ENCODE measurements at places on chromosomes 16 and 17.

DNA sequence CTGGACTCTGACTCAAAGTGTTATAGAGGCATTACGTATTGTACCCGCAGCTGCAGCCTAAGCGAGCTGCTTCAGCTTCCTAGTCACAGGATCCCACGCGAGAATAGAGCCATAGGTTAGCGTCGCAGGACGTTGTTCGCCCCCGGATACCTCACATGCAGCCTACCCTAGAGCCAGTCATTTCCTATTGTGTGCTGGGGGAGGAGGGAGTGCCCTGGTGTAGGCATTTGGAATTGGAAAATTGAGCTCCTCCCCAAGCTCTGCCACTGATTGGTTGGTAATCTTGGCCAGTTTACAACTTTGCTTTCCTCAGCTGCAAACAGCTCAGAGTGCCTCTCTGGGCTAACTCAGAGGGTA, 530 bp downstream of the NAA60 start:
- DNase-seq = no peak

DNA sequence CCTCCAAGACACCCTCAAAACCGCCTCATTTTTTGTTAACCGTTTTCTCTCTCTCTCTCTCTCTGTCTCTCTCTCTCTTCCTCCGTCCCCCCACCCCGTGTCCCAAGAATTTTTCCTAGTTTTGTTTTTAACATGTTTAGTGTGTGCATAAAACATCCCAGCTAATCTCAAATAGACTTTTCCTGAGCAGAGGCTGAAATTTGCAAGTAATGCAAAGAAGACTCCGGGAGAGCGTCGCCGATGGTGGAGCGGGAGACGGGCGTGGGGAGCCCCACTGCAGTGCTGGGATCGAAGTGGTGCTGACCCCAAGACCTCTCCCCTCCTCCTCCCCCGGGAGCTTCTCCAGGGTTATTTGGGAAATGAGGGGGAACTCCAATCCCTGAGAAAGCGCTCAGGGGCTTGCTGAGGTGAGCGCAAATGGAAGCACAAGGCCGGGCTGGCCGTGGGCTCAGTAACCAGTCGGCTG, 4.7 kb upstream of the DLX4 start:
- no peak for DNase-seq

- peak; percentile 40 for DNase-seq
These were observed 54.0 kb downstream of the CFDP1 start for GRCh38 chr16:75379339-75379738.

DNA sequence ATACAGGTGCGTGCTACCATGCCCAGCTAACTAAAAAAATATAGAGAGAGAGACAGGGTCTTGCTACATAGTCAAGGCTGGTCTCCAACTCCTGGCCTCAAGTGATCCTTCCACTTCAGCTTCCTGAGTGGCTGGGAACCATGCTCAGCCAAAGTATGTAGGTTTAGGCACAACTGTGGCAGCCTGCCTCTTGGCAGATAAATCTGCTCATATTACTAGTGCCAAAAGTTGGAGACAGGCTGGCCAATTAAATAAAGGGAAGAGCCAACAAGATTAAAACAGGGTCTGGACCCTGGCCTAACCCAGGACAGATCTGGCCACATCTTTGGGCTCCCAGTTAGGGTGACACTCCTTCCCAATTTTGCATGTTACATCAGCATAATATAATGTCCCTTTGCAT, 151.7 kb downstream of the CBLN1 start:
- no peak for DNase-seq

GRCh38 chr17:48547808-48548522, 3.1 kb upstream of the HOXB2 start:
- no peak for DNase-seq

DNA sequence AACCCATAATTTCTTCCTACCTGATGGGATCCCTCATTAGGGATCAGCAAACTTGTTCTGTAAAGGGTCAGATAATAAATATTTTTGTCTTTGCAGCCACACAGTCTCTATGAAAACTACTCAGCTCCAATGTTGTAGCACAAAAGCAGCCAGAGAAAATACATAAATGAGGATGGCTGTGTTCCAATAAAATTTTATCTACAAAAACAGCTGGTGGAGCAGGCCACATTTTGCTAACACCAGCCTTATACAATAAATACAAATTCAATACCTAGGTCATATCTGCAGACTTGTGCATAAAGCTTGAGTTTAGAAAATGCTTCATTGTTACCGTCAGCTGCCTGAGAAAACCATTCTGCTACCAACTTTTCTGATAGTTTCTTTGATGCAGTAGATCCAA, 38.4 kb upstream of the INTS2 start:
- no peak for DNase-seq

DNA sequence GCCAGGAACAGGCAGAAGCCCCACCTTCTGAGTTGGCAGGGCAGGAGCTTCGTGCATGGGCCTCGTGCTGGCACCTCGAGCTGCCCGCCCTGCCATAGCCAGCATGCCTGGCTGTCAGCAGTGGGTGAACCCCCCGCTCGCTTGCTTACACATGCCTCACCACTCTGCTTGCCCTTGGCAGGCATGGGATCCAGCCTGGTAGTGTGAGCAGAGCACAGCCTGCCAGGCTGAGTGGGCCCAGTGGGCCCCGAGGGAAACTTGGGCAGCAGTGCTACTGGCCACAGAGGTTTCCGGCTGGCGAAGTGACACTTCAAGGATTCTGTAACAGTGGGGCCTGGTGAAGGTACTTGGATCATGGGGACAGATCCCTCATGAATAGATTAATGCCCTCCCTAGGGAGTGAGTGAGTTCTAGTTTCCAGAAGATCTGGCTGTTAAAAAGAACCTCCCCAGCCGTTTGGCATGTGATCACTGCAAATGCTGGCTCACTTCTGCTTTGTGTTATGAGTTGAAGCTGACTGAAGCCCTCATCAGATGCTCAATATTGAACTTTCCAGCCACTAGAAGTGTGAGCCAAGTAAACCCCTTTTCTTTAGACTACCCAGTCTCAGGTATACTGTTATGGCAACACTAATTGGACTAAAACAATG, 114.7 kb downstream of the BCAS3 start:
- no peak for DNase-seq

DNA sequence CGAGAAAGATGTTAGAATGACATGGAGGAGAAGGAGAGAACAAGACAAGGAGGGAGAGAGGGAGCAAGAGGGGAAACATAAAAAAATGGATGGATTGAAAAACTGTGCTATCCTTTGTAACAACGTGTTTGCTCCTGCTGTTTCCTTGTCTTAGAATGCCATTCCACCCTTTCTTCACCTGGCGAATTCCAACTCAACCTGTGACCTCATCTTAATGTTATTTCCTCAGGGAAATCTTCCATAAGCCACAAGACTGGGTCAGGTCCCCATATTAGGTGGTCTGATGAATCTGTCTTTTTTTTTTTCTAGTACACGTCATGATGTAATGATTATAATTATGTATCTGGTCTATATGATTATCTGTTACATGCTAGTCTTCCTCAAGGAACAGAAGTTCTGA, 195.0 kb upstream of the MAF start:
- no peak for DNase-seq

- DNase-seq = no peak
These were observed 38.5 kb downstream of the PGS1 start for GRCh38 chr17:78416791-78417530.

DNA sequence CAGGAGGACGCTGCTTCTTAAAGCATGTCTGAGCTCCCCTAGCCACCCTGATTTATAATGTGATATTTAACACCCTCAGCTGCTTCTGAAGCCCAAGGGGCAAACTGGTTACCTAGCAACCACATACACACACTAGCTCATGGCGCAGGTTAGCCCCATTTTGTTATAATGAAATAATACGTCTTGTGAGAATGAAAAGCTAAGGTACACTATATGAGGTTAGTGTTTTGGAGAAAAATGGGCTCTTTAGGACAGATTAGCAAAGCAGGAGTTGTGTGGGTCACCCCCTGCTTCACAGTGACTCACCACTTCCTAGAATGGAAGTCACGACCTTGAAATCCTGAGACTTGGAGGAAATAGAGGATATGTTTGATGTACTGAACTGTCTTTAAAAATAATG, 404.8 kb upstream of the HSBP1 start:
- no peak for DNase-seq

DNA sequence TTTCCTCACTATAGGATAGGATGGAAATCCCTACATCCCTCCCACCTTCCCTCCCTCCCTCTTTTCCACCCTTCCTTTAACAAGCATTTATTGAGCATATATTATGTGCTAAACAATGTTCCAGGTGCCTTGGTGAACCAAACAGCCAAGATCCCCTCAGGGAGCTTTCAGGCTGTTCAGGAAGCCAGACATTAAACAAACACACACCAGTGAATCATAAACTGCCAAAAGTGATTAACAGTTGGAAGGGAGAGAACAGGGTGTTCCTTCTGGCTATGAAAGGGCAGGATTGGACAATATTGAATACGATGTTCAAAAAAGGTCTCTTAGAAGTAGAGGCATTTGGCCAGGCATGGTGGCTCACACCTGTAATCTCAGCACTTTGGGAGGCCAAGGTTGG, 22.8 kb upstream of the CNEP1R1 start:
- DNase-seq = no peak

GRCh38 chr16:23055481-23055880, 93.8 kb downstream of the USP31 start:
- no peak for DNase-seq

GRCh38 chr16:28139530-28139929, 72.2 kb downstream of the XPO6 start:
- DNase-seq = no peak

DNA sequence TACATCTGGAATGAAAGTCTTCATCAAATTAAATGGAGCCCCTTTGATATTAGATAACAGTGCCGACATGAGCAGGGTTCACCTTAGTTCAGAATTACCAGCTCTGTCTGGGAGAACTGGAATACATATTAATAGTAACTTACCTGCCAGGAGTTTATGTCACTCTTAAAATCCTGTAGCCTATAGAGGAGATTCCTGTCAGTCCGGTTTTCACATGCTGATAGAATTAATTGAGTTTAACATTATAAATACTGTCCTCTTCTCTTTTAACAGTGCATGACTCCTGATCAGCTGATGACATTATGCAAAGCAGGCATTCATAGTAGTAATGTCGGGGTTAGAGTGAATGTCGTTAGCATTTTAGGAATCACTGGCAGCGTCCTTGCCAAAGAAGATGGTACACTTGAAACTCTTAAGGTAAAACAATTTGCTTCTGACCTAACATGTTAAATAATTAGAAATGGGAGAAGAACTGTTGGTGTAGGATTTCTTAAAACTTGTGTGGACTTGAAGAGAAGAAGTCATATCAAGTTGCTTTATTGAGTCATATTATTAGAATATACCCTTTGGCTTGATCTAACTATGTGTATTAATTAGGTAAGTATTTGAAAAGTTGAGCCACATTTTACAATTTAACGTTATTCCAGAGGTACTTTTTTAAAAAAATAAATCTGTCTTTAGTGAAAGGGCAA, 34.3 kb downstream of the HEATR3 start:
- no peak for DNase-seq

DNA sequence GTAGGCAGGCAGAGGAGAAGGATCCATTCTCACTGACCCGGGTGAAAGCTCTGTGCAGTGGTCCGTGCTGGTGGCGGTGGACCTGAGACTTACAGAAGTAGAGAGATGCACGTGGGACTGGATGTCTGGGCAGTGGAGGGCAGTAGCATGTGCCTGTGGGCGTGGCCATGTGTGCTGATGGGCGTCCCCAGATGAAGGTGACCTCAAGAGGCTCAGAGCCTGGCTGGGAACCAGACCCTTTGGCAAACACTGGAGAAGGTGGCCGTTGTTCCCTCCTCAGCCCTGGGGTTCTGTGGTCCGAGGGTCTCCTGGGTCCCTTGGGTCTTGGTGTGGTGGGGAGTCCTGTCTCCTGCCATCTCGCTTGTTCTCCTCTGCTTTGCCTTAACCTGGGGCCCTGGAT, 15.6 kb downstream of the WSCD1 start:
- DNase-seq = no peak

- DNase-seq = no peak
These were observed 163.7 kb upstream of the CHMP6 start for GRCh38 chr17:80827646-80828643.

GRCh38 chr16:85506635-85506911, 106.5 kb upstream of the GSE1 start:
- no peak for DNase-seq

DNA sequence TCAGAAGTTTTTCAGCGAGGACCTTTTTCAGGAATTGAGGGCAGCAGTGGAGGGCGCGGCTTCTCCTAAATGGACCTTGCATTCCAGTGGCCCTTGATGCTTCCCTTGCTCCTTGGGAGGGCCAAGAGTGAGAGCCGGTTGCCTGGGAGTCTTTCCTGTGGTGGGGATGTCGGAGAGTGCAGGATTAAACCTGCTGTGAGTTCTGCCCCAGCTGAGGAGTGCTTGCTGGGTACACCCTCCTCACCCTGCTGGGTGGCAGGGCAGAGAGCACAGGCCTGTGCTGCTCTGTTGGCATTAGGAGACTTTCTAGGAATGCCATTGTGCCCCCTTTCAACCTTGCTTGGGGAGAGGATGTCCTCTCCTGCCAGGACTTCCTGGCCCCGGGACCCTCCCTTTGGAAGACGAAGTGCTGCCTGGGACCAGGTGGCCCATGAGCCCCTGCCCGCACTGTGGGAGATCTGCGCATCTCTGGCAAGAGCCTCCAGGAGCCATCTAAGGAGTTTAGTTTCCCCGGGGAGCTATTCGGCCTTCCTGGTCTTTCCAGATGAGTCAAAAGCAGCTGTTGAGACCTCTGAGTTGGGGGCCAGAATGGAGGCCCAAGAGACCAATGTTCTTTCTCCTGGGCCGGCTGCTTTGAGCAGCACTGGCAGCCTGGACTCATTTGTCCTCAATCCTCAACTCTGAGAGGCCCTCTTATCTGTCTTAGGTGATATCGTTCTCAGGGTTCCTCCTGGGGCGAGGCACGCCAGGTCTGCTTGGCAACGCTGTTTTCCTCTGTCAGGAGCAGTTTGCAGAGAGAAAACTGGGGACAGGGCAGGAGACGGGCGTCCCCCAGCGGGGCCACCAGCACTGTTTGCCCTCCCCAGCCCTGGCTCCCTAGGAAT, 5.6 kb downstream of the LLGL2 start:
- no peak for DNase-seq

GRCh38 chr17:78129351-78130089, 965 bp upstream of the TMC6 start:
- peak; percentile 37 for DNase-seq

- no peak for DNase-seq
These were observed 519.1 kb downstream of the MAF start for GRCh38 chr16:79081297-79082066.

DNA sequence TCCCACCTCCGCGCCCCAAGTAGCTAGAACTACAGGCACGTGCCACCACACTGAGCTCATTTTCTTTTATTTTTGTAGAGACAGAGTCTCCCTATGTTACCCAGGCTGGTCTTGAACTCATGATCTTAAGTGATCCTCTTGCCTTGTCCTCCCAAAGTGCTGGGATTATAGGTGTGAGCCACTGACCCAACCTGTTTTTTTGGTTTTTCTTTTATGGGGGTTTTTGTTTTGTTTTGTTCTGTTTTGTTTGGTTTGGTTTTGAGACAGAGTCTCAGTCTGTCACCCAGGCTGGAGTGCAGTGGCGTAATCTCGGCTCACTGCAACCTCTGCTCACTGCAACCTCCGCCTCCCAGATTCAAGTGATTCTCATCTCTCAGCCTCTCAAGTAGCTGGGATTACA, 16.4 kb downstream of the GID4 start:
- DNase-seq = no peak

DNA sequence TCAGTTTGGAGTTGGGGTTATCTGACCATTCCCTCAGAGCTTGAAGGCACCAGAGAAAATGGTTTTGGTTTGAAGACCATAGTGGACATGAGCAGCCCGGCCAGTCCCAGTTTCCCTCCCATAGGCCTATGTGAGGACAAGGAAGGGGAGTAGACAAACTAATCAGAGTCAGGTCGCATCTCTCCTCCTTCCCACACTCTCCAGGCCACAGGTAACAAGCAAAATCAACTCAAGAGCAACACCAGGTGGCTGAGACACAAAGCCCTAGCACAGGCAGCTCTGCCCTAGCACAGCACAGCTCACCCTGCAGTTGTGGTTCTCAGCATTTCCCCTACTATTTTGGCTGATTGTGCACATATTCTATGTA, 7.2 kb downstream of the SUPT4H1 start:
- DNase-seq = no peak

Data from GM06990 (cell line).